ENCODE measurements at places on chromosomes 11 and 22.

GRCh38 chr11:130709531-130709930, 206.7 kb downstream of the SNX19 start:
- no peak for DNase-seq

GRCh38 chr11:123742724-123743120, 1.3 kb upstream of the ZNF202 start:
- no peak for DNase-seq

- DNase-seq, result no peak
Measured at GRCh38 chr11:107562647-107563208, 2.8 kb downstream of the ALKBH8 start.

DNA sequence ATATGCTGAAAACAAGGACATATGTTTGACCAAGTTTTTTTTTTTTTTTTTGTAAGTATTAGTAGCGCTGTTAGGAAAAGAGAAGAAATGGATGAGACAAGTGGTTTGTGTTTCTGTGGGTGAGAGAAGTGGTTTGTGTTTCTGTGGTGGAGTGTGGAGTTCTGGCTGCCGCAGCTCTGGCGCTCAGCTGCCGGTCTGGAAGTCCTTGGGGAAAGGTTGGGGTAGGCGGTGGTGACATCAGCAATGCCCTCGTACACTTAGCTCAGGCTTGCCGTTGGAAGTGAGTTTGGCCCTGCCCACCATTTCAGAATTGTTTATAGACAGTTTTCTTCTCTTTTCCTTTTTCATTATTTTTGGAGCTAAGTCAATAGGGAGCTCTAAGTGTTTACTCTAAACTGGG, 116.6 kb downstream of the TBC1D22A start:
- no peak for DNase-seq

GRCh38 chr22:20748731-20749428, 25.0 kb upstream of the SERPIND1 start:
- DNase-seq, result no peak

GRCh38 chr11:81007046-81007445, 1566.2 kb upstream of the TENM4 start:
- DNase-seq, result no peak

DNA sequence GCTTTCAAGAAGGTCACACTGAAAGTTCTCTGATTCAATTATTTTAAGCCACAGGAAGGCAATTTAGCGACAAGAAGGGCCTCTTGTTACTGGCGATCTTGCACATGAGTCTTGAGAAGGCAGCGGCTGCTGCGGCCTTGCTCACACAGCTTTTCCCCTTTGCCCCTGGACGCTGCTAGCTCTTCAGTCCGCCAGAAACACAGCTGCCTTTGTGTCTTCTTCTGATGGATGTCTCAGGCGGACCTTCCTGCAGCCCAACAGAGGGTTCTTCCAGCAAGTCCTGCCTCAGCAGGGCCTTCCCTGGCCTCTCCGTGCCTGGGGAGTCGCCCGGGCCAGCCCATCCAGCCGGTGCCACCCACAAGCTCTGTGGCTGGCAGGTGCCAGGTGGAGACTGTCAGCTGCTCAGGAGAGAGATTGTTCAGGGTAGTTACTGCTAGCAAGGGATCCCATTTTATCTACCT, 59.4 kb downstream of the PKNOX2 start:
- DNase-seq, result no peak

DNA sequence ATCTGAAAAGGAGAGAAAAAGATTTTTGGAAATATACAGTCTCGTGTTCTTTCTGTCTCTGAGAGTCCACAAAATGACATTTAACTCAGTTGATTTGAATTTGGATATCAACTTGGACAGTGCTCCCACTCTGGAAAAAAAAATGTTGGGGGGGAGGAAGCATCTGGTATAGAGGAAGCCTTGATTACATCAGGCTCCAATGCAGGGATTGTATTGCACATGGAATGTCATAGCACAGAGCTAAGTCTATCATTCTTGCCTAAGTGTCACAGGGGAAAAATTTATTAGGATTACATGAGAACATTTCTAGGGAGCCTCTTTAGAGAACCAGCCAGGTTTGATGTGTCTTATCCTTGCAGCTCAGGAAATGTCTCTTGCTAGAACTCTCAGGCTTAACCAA, 23.0 kb downstream of the MS4A6A start:
- no peak for DNase-seq

- no peak for DNase-seq
Measured at GRCh38 chr11:80061056-80061455, 620.2 kb upstream of the TENM4 start.

DNA sequence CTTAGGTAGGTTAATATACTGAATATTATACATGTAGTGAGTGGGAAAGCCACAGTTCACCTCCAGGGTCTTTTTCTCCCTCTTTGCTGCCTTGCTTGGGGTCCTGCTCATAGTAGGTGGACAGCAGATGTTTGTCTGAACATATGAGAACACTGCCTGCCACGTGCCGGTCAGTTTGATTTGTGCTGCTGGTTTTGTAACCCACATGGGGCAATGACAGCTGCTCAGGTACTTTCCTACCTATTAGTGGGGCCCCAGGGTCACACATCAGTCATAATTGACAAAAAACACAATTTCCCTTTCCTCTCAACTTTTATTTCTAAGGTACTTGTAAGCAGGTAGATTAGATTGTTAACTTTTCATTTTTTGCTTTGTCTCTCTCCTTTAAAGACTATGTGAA, 43.8 kb downstream of the BMAL1 start:
- DNase-seq, result no peak

DNA sequence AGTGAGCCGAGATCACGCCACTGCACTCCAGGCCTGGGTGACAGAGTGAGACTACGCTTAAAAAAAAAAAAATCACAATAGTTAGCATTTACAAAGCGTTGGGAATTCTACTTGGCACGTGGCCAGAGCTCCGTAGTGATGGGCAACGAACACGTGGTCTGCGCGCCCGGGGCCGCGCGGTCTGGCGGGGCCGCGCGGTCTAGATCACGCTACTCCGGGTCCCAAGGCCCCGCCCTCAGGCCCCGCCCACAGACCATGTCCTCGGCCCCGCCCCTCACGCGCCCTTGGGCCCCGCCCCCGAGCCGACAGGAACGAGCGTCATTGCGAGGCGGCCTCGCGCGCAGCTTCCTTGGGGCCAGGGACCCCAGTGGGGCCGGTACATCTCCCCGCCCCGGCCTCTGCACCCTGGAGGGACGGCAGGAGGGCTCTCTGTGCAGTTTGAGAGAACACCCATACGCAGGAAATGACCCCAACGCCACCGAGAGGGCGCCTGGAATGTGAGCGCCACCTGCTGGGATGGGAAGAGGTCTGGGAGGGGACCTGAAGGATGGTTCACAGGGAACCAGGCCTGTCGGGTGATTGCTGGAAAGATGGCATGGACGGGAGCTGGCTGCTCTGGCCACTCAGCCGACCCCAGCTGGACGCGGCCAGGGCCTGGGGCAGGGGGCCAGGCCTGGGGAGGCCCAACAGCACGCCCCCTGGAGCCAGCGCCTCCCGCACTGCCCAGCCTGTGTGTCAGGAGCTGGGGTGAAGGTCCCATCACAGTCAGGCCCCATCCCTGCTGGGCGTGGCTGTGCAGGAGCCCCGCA, 2.0 kb upstream of the PTDSS2 start:
- peak; percentile 93 for DNase-seq

- DNase-seq, result no peak
Measured at GRCh38 chr11:126391970-126392632, 36.6 kb downstream of the ST3GAL4 start.

DNA sequence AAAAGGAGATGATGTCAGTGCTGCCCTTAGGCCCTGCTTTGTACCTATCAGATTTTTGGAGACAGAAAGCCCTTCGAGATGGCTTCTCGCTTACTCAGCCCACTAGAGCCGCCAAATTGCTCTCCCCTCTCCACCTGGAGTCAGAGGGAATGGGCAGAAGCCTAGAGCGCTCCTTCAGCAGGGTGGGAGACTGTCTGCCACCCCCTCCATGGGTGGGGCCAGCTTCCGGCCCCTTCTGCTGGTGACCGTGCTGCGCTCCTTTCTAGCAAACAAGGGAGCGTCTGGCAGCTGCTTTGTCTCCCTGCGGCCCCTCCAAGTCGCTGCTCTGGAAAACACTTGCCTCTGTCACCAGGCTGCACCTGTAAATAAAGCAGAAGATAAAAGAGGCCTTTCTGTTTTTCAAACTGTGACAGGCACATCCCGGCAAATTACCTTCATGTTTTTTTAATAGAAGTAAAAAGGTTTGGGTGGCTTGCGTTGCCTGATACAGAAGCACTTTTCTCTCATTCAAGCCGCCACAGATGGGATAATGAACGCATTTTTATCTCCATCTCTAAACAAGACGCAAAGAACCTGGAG, 145.7 kb upstream of the NECTIN1 start:
- DNase-seq, result no peak

- no peak for DNase-seq
Measured at GRCh38 chr11:111361052-111361801, 17.8 kb downstream of the POU2AF1 start.

- DNase-seq, result no peak
Measured at GRCh38 chr11:115340874-115341273, 163.3 kb downstream of the CADM1 start.

- no peak for DNase-seq
Measured at GRCh38 chr11:63837739-63838138, 1.2 kb upstream of the MARK2 start.

Data from effector CD4-positive, alpha-beta T cell (primary cell).